ENCODE measurements at places on chromosomes 3 and 15. TPM values are rescaled to one million over a fixed set of nuclear protein-coding genes. Genes with fewer than 3 reads are reported as not detected.
A peak's percentile ranks its signal among the peaks of the same experiment; 100 is the strongest.

Gene ROBO2
- polyA plus RNA-seq: 51.5 TPM

DNA sequence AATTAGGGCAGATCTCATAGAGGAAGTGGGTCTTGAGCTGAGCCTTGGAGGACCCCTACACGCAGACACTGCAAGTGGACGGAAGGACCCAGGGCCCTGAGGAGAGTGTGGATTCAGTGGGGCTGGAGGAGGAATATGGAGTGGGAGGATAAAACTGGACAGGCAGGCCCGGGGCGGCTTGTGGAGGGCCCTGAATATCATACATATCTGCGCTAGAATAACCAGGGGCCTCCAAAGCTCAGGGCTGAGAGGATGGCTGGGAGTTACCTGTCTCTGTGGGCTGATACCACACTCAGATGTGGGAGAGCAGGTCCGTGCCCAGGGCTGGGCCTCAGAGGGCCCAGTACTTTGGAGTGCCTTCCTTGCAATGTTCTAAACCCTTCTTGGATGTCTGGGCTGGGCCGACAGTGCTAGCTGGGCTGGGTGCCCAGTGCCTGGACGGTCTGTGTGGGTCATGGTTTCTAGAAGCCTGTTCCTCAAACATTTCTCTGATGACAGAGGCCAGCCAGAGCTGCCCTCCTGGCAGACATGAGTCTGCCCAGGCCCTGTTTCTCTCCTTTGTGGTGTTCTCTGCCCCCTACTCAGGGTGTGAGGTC is 29.6 kb downstream of the CHRD start:
- no peak for DNase-seq

Gene PLCL2
- 11.4 TPM for polyA plus RNA-seq

DNA sequence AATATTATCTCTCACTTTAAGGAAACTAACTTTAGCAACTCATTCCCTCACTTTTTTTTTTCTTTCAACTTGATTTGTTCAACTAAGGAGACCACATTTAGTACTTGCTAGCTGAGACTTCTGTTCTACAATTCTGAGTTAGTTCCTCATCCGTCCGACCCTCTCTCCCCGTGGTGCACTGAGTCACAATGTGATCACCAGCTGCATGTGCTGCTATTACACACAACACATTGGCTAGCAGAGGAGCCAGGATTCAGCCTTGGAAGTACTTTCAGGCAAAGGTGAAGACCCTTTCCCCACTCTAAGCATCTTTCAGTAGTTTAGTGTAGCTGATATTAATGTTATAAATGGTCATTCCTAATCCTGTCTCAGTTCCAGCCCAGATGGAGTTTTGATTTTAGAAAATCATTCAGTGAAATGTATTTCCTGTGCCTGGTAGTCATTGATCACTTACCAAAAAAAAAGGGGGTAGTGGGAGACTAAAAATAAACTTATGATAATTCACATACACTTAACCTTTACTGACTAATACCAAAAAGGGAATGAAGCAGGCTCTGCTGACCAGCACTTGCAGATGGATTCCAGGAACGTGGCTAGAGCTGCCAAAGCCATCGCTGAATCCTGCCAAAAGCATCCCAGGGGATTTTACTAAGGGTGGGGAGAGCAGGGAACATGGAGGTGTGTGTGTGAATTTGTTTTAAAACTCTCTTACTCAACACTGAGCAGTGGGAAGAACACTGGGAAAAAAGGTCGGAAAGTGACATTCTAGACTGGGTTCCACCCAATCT is 424.8 kb downstream of the LPP start:
- peak; percentile 50 for DNase-seq

Gene INSYN1
- 40.7 TPM for polyA plus RNA-seq

Gene CHRNA7
- polyA plus RNA-seq: 32.3 TPM

Gene TGM5
- not detected for polyA plus RNA-seq

Measured in left lung (tissue), 14 donors.